Activated T-helper 2 cell treated with anti-CD3 and anti-CD28 coated beads, Interferon-gamma antibody, Interleukin-2, Interleukin-4, amounts not matched to agents 10 μg/mL and 5 μg/mL and 100 μg/mL, durations not matched to agents 14 hours and 24 hours and 36 hours (primary cell): ENCODE measurements at places on chromosomes 12 and 14. TPM values are rescaled to one million over a fixed set of nuclear protein-coding genes. Genes with fewer than 3 reads are reported as not detected.

SLC17A8 gene
- total RNA-seq: not detected in 2 replicates

MFAP5 gene
- not detected in 2 replicates for total RNA-seq

TAS2R8 gene
- not detected in 2 replicates for total RNA-seq

ITGB7 gene
- total RNA-seq: 200 and 208 TPM in 2 replicates

CARMIL3 gene
- total RNA-seq: 1.3 and 1.7 TPM in 2 replicates

TSPAN8 gene
- not detected in 2 replicates for total RNA-seq

MYO1A gene
- 2.4 and 4.2 TPM in 2 replicates for total RNA-seq

ASCL1 gene
- not detected in 2 replicates for total RNA-seq

TAS2R42 gene
- total RNA-seq: not detected in 2 replicates

GLIPR1L1 gene
- not detected in 2 replicates for total RNA-seq

RNASE7 gene
- total RNA-seq: not detected in 2 replicates

DNA sequence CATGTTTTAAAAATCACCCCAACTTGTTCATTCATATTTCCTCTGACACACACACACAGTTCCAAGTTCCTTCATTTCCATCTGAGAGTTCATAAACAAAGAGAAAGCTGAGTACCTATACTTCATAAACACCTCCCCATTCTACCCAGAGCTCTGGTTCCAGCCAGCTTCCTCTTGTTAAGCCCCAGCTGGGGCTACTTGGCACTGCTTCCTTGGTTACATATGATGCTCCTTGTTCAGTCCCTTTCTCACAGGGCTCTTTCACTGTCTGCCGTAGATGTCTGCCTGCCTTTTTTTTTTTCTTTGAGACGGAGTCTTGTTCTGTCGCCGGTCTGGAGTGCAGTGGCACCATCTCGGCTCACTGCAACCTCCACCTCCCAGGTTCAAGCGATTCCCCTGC lies 77.5 kb downstream of the COX16 start:
- no peaks in the 10 kb centered on the region for H3K4me1 ChIP-seq
- H3K27me3 ChIP-seq: peaks cover 17% of the 10 kb centered on the region
- DNase-seq: no peak

DNA sequence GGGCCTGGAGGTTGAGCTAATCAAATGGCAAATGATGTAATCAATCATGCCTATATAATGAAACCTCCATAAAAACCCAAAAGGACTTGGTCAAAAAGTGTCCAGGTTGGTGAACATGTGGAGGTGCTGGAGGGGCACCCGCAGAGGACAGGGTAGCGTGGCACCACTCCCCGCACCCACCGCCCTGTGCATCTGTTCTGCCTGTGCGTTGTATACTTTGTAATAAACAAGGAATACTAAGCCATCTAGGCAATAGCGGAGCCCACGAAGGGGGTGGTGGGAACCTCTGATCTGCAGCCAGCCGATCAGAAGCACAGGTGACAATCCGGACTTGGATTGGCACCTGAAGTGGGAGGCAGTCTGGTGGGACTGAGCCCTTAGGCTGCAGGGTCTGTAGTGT lies 75.8 kb upstream of the GPR68 start:
- no peak overlapping the region for H3K27ac ChIP-seq
- H3K4me1 ChIP-seq: peaks cover 58% of the 10 kb centered on the region
- DNase-seq: no peak
- peaks cover 83% of the 10 kb centered on the region for H3K36me3 ChIP-seq

DNA sequence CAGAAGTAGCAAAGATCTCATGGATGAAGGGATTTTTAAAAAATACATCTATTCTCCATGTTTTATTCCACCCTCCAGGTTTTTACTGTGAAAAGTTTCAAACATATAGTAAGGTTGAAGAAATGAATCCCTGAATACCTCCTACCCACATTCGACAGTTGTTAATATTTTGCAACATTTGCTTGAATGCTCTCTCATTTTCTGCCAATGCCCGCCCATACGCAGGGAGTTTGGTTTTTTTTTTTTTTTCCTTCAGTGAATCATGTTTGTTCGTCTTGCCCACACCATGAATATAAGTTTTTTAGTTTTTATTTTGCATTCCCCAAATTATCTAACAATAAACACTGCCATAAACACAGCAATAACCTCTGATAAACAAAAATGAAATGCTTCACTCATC lies 82.9 kb downstream of the MAP1LC3B2 start:
- no peaks in the 10 kb centered on the region for H3K36me3 ChIP-seq
- no peaks in the 10 kb centered on the region for H3K4me1 ChIP-seq
- H3K27me3 ChIP-seq: peaks cover 10% of the 10 kb centered on the region
- no peak for DNase-seq

- no peak for DNase-seq
- H3K27me3 ChIP-seq: peaks cover 51% of the 10 kb centered on the region
- no peak overlapping the region for H3K4me3 ChIP-seq
- peaks cover 2% of the 10 kb centered on the region for H3K4me1 ChIP-seq
- H3K27ac ChIP-seq: no peak overlapping the region
- no peaks in the 10 kb centered on the region for H3K36me3 ChIP-seq
These were observed 4.0 kb upstream of the NUAK1 start for GRCh38 chr12:106142591-106143261.

DNA sequence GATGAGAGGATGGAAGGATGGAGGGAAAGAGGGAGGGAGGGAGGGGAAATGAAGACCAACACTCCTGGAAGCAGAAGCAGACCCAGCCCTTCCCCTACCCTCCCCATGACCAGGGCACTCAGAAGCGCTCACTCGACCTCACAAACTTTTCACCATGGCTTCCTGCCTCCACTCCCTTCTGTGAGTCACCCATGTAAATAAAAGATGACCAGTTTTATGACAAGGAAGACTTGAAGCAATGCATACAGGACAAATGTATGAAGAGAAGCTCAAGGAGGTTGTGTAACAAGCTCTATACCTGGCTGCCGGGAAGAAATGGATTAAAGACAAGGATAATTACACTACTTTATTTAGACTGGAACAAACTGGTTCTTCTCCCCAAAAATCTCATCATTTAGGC lies 63.8 kb downstream of the CDC42BPB start:
- H3K4me1 ChIP-seq: no peaks in the 10 kb centered on the region
- H3K27me3 ChIP-seq: peaks cover 4% of the 10 kb centered on the region
- H3K27ac ChIP-seq: no peak overlapping the region
- H3K4me3 ChIP-seq: no peak overlapping the region
- H3K36me3 ChIP-seq: peaks cover under 1% of the 10 kb centered on the region

- H3K27ac ChIP-seq: no peak overlapping the region
- H3K27me3 ChIP-seq: peaks cover 2% of the 10 kb centered on the region
- DNase-seq: no peak
- no peaks in the 10 kb centered on the region for H3K4me1 ChIP-seq
- no peaks in the 10 kb centered on the region for H3K36me3 ChIP-seq
These were observed 19.1 kb downstream of the AMDHD1 start for GRCh38 chr12:95962222-95962621.

GRCh38 chr14:102798926-102799325 lies 21.7 kb downstream of the TRAF3 start:
- no peak overlapping the region for H3K4me3 ChIP-seq
- H3K4me1 ChIP-seq: peaks cover 41% of the 10 kb centered on the region
- DNase-seq: no peak
- peaks cover 29% of the 10 kb centered on the region for H3K36me3 ChIP-seq

- no peaks in the 10 kb centered on the region for H3K36me3 ChIP-seq
- no peak overlapping the region for H3K4me3 ChIP-seq
- peaks cover 9% of the 10 kb centered on the region for H3K4me1 ChIP-seq
- no peaks in the 10 kb centered on the region for H3K27me3 ChIP-seq
- DNase-seq: no peak
- H3K27ac ChIP-seq: no peak overlapping the region
These were observed 15.9 kb upstream of the AEBP2 start for GRCh38 chr12:19423166-19423930.

DNA sequence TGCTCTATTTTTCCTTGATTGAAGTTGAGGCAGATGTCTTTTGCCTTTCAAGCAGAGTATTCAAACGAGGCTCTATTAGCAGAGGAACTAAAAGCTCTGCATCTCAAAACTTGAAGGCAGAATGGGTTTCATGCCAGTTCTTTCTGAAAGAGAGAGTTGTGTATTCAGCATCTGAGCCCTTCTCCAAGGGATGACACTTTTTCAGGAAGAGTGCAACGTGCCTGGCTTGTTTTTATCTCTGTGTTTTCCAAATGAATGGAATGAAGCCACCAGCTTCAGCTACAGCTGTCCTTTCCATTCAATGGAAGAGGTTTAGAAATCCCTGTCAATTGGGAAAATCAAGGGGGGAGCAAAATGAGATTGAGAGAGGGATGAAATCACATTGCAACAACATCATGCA lies 14.6 kb downstream of the BEST3 start:
- no peak overlapping the region for H3K4me3 ChIP-seq
- peaks cover 22% of the 10 kb centered on the region for H3K27me3 ChIP-seq
- no peak for DNase-seq
- no peaks in the 10 kb centered on the region for H3K36me3 ChIP-seq
- no peak overlapping the region for H3K27ac ChIP-seq

DNA sequence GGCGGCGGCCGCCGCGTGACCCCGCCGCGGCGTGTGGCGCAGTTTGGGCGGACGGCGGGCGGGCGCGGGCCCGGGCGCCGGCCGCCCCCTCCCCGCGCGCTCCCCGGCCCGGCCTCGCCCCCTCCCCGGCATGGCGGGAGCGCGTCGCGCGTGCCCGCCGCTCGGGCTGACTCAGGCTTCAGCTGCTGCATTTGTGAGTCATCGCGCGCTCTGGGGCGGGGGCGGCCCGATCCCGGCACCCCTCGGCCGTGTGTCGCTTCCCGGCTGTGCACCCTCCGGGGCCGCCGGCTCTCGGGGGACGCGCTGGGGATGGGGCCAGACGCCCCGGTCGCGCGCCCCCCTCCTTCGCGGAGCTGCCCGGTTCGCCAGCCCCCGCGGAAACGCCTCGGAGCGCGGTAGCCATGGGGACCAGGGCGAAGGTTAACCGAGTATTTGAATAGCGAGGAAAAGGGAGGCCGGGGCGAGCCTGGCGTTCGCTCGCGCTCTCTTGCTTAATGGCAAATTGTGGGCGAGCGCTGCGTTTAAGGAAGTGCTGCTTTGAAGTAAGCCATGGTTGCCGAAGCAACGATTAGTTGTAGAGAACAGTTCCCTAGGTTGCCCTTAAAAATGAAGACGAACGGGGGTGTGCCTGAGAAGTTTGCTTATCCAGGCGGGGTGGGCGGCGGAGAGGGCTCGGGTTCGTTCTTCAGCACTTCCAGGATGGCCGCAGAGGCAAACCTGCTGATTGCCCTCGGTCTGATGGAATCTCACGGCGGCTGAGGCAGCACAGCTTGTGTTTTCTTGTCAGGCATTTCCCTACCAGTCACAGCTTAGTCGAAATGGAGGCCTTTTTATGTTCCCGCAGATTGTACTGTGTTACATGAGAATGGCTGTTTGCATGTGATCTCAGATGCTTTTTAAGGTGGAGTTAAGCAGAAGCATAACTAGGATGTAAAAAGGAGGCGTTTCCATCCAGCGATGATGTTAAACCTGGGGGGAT lies 896 bp downstream of the EIF5 start:
- H3K27ac ChIP-seq: peak overlapping the region; percentile 87
- H3K4me1 ChIP-seq: peaks cover 32% of the 10 kb centered on the region
- H3K27me3 ChIP-seq: peaks cover 2% of the 10 kb centered on the region

GRCh38 chr14:83485591-83485990 lies 1951.9 kb upstream of the SEL1L start:
- H3K4me3 ChIP-seq: no peak overlapping the region
- H3K27me3 ChIP-seq: no peaks in the 10 kb centered on the region
- no peaks in the 10 kb centered on the region for H3K4me1 ChIP-seq
- no peak for DNase-seq

DNA sequence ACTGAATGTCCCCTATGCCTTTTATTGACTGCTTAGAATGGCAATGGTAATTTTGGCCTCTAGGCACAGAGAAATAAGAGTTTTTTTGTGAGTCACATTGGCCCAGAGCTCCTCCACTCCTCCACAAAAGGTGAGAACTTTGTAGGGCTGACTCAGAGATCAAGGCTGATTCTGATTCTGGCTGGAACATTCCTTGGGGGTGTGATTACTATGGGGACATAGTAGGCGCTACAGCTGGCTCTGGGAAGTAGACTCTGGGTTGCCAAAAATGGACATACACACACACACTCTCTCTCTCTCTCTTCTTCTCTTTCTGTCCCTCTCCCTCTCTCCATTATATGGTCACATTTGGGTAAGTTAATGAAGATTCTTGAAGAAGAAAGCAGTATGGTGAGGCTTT lies 174.6 kb upstream of the DDHD1 start:
- H3K4me1 ChIP-seq: peaks cover 6% of the 10 kb centered on the region
- H3K27ac ChIP-seq: no peak overlapping the region
- H3K27me3 ChIP-seq: peaks cover 2% of the 10 kb centered on the region
- DNase-seq: no peak
- H3K4me3 ChIP-seq: no peak overlapping the region

- H3K4me1 ChIP-seq: no peaks in the 10 kb centered on the region
- no peaks in the 10 kb centered on the region for H3K27me3 ChIP-seq
- no peak overlapping the region for H3K27ac ChIP-seq
- H3K36me3 ChIP-seq: peaks cover 64% of the 10 kb centered on the region
- no peak for DNase-seq
These were observed 122.0 kb downstream of the PCNX1 start for GRCh38 chr14:71029236-71029781.

DNA sequence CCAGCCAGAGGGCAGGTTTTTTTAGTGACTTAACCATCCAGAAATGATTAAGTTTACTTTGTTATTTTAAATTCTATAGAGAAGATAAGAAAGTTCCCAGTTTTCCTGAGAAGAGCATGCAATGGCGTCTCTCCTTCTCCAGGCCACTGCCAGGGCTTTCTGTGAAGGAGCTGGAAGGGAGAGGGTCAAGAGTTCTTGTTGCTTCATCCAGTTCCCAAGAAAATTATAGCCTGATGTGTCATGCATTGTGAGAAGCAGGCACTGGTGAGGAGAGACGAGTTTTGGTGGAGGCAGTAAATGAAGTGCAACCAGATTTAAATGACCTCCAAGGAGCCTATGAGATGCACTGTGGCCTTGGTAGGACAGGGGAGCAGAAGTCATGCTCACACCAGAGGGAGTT lies 14.2 kb downstream of the ELK3 start:
- H3K27me3 ChIP-seq: no peaks in the 10 kb centered on the region
- H3K36me3 ChIP-seq: peaks cover 43% of the 10 kb centered on the region
- no peak overlapping the region for H3K27ac ChIP-seq
- H3K4me1 ChIP-seq: peaks cover 87% of the 10 kb centered on the region
- H3K4me3 ChIP-seq: peak overlapping the region; percentile 45

GRCh38 chr12:116799955-116800354 lies 61.8 kb downstream of the RNFT2 start:
- no peaks in the 10 kb centered on the region for H3K4me1 ChIP-seq
- no peaks in the 10 kb centered on the region for H3K27me3 ChIP-seq
- H3K36me3 ChIP-seq: no peaks in the 10 kb centered on the region
- DNase-seq: no peak
- no peak overlapping the region for H3K4me3 ChIP-seq

DNA sequence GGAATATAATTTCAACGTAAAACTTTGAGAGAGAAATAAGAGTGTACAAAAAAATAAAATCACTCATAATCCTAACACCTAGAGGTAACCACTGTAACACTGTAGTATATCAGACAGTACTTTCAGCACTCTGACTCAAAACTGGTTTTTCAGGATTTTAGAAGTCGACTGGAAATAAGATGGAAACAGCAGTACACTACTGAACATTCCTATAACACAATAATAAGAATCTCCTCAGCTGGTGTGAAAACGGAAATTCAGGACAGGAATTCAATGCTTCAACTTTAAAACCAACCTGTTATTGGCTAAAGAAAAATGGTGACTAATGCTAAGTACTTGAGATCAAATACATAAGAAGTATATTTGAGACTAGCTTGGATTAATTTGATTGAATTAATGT lies 12.3 kb upstream of the PITPNM2 start:
- H3K27ac ChIP-seq: peak overlapping the region; percentile 9
- H3K4me1 ChIP-seq: no peaks in the 10 kb centered on the region
- H3K27me3 ChIP-seq: no peaks in the 10 kb centered on the region

GRCh38 chr12:120013659-120014380 lies 24.8 kb downstream of the BICDL1 start:
- H3K4me1 ChIP-seq: peaks cover 68% of the 10 kb centered on the region
- peak overlapping the region; percentile 55 for H3K4me3 ChIP-seq
- H3K36me3 ChIP-seq: peaks cover 75% of the 10 kb centered on the region
- peak overlapping the region; percentile 96 for H3K27ac ChIP-seq
